ENCODE measurements at places on chromosomes 11 and 22.
A peak's percentile ranks its signal among the peaks of the same experiment; 100 is the strongest.

- no peak for DNase-seq
Measured at GRCh38 chr11:41836431-41836830, 377.0 kb upstream of the LRRC4C start.

GRCh38 chr22:19845054-19845722 lies 9.5 kb downstream of the GNB1L start:
- no peak for DNase-seq

DNA sequence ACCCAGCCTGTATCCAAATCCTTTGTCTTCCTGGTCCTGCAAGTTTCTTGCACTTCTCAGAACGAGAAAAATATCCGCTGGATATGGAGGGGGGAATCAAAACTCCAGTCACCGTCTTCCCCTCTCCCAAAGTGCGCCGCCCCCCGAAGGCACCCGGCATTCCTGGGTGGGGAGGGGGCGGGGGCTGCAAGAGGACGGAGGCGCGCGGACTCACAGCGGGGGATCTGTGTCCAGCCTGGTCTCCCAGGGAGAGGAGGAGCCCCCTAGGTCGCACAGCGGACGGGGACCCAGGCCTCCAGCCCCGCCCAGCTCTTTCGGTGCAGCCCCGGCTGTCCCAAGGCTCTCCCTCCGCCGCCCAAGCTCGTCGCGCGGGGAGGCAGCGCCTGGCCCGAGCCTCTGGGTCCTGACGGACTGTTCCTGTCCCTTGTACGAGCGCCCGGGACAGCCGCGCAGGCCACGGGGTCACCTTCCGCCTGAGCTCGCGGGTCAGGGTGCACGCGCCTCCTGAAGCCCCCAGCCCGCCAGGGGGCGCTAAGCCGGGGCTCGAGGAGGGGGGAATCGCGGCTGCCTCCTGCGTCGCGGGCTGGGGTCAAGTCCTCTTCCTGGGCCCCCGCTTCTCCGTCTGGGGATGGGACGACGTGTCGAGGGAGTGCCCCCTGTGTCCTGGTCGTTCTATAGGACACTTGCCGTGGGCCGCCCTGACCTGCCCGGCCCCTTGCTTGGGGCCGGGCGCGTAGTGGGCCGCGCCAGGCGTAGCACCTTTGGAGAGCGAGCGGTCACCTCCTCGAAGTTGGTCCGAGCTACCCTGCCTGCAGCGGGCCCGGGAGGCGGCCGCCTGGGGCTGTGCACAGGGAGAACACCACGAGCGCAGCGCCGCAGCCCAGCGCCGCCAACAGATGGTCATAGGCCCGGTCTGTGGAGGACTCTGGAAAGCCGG lies 2.4 kb upstream of the WNT11 start:
- peak; percentile 62 for DNase-seq

GRCh38 chr22:48722661-48723060 lies 1105.0 kb downstream of the BRD1 start:
- DNase-seq, result no peak

All from activated T-helper 1 cell treated with anti-CD3 and anti-CD28 coated beads, Interleukin-2, amount 50 U/mL, for 16 hours (primary cell).